ENCODE measurements at places on chromosomes 6 and 20.

- no peak for DNase-seq
These were observed 81.9 kb downstream of the ZMYND8 start for GRCh38 chr20:47274401-47275108.

DNA sequence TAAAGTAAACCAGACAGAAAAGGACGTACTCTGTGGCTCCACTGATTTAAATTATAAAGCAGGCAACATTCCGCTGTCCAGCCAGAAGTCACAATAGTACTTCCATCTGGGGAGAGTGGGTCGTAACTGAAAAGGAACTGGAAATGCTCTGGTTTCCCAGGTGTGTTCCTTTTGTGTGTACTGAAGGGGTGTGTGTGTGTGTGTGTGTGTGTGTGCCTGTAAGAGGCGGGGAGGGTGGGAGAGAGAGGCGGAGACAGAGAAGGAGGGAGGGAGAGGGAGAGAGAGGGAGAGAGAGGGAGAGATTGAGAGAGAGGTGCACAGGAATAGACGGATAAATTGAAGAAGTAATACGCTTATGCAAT is 178.4 kb upstream of the ZNF184 start:
- DNase-seq, result no peak

DNA sequence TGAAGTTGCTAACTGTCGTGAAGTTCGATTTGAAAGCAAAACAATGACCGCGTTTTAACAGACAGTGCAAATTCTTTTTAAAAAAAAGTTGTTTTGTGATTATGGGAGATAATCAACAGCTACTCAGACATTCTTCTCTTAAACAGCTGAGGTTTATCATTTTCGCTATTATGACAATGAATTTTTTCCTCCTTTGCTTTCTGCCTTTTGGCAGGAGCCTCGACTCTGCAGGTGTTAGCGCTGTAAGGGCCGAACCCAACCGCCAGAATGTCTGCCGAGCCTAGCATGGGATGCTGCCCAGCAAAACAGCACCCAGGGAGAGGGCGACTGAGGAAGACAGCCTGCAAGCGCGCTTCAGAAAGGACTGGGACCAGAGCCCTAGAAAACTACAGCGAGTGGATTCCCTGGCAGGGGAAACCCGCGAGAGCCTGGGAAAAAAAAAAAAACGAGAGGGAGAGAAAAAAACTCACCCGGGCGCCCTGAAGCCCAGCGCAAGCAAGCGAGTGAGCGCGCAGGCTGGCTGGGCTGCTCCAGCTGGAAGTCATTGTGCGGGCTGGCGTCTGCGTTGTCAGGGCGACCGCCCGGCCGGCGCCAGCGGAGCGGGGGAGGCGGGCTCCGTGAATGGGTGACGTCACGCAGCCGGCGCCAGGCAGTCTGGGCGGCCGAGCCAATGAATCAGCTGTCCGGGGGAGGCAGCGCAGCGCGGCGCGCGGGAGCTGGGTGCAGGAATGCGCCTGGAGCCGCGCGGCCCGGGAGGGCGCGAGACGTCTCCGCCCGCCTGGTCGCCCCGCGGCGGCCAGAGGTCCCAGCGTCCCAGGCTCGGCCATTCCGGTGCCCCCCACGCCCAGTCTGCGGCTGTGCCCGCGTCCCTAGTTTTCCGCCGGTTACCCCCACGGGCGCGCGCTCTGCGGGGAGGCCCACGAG is 32.7 kb upstream of the ID4 start:
- no peak for DNase-seq

GRCh38 chr20:48414786-48415185 is 413.0 kb downstream of the PREX1 start:
- no peak for DNase-seq

Data from AML-193 (cell line).